CD4-positive, alpha-beta T cell treated with Interleukin-4 for 4 hours (primary cell): ENCODE measurements at places on chromosomes 4 and X.

- no peak for DNase-seq
Measured at GRCh38 chrX:110046971-110047370, 44.1 kb downstream of the TMEM164 start.

DNA sequence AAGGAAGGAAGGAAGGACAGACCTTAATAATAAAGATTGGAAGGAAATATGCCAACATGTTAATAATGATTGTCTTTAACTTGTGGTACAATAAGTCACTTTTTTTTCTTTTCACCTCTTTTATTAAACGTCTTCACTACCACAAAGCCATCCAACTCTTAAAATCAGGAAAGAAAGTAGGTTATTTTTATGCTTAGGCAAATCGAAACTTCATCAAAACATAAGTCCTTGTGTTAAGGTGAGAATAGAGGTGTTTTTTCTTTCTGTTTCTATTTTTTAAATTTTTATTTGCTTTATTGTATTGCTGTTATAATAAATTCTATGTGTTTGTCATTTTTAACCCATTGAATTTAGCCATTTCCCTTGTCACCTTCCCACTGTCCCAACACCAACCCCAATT is 26.5 kb downstream of the BLOC1S4 start:
- DNase-seq, result no peak

DNA sequence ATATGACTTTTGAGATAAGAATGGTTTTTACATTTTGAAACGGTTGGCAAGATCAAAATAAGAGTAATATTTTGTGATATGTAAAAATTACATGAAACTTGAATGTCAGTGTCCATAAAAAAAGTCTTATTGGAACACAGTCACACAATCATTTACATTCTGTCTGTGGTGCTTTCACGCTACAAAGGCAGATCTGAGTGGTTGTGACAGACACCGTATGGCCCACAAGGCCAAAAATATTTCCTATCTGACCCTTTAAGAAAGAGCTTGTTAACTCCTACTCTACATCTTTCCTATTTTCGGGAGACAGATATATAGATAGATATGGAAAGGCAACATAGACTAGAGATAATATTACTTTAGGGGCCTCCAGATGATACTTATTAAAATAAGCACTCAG is 101.9 kb downstream of the EFHC2 start:
- DNase-seq, result no peak

GRCh38 chrX:68669871-68670270 is 22.4 kb downstream of the STARD8 start:
- no peak for DNase-seq

DNA sequence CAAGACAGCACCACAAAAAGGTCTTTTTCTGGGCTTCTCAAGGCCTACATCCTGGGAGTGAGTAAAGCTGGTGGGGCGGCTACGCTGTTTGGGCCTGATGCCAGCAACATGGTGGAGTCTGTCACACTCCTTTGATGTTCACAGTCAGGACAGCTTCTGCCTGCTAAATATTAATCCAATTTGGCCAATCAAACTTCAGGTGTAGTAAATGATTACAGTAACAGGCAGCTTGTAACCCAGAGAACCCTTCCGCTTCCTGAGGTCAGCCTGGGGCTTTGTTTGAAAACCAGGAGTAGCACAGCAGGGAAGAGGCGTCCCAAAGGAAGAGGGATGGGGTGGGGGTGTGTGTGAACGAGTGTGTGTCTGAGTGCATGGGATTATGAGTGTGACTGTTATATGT is 220.4 kb downstream of the MAML3 start:
- no peak for DNase-seq

DNA sequence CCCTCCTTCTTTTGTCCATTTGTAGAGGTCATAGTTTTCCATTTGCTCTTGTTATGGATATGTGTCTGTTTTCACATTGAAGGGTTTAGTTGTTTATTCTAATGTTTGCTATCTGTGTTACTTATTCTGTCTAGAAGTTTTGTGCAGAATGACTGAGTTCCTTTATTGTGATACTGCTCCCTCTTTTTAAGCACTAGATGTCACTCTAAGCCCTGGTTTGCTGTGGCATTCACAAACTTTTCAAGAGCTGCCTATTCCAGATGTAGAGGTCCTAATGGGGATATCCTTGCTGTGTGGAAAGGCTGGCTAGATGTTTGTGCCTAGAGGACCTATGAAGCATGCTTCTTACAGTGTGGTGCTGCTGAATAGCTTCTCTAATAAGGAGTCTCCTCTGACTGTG is 338.6 kb downstream of the SPIN4 start:
- no peak for DNase-seq

GRCh38 chr4:32462944-32463343 is 1742.8 kb downstream of the PCDH7 start:
- DNase-seq, result no peak

- no peak for DNase-seq
Measured at GRCh38 chr4:1542516-1543320, 136.5 kb upstream of the NKX1-1 start.

DNA sequence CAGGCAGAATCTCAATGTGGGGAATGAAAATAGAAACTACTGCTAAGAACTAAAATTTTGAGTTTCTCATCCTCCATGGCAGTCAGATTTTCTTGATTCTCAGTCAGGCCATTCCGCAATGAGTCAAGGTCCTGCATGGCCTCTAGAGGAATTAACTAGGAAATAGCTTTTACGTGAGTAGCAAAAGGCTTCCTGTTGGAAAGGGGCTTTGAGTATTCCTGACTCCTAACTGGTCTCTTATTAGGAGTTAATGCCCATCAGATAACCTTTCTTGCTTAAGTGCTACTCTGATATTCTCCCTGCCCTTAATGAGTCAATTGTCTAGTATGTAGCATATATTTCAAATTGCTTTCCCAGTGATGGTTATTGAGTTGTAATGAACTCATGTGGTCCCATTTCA is 65.7 kb upstream of the ARHGAP24 start:
- DNase-seq, result no peak

DNA sequence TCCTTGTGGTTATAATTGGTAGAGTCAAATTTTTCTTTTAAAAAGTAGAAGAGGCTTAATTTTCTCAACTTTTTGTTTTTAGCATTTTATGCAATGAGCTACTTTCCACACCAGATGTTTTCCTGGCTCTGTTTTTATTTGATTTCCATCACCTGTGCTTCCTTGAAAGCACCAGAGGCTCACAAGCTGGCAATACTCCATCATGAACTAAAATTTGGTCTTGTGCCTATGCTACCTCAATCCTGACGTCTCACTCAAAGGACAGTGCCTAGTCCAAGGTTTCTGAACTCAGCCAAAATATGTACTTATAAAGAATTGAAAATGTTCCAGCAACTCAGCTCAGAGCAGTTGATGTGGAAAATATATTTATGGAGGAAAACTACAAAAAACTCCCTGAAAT is 914.0 kb upstream of the PRKX start:
- no peak for DNase-seq

DNA sequence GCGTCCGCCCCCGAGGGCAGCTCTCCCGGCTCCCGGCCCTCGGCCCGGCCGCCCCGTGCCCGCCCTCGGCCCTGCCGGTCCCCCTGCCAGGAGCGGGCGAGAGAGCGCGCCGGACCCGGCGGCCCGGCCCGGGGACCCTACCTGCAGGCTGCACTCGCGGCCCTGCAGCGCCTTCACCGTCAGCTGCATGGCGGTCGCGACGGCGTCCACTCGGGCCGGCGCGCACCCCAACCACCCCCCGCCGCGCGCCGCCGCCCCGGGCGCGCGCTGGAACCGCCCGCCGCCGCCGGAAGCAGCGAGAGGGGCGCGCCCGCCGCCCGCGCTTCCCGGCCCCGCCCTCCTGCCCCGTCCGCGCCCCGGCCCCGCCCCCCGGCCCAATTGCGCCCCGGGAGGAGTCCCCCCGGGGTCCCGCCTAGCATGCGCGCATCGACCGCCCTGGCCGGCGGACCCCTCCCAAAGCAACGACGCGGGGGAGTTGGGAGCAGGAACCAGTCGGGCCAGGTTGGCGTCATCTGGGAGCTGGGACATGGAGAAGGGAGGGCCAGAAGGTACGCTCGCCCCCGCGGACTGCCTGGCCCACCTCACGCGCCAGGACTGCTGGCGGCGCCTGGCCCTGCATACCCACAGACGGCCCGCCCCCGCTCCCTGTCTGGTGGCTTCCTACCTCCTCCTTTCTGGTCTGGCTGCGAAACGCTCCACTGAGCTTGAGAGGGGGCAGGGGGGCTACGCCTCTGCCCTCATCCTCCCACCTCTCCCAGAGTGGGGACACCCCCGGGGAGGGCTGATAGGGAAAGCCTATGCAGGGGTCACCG is at the start of gene UBL4A:
Gene UBL4A (minus strand): TSS at position 220 of the 812 bp plus-strand sequence. CDS start 31 bp downstream, at position 189.
- peak; percentile 41 for DNase-seq

DNA sequence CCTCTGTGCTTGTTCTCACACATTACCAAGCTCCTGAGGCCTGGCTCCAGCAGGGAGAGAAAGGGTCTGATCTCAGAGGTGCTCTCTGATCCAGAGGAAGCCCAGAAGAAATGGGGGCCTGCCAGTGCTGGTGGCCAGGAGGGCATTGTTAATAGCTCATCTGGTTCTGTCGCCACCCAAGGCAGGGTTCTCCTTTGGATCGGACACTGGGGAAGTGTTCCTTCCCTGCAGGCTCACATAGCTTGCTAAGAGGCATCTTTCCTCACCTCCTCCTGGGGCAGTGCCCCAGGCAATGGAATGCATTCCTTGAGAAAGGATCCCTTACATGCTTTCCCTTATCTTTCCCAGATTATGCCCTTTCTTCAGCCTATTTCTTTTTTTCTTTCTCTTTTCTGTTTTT is 53.8 kb downstream of the RBM47 start:
- DNase-seq, result no peak

DNA sequence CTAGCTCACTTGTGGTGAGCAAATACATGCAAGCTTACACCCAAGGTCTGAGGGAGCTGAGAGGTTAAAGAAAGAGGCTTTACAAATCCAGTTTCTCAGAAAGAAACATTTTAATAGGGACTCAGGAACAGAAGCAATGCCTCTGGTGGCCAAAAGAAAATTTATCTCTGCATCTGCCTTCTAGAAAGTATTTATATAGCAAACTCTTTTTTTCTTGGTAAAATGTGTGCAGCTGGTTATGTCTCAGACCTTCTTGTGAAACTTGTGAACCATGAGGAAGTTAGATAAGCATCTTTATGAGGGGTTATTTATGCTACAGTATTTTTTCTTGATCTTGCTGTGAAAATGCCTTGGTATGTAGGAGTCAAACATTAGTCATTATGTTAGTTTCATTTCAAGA is 48.5 kb upstream of the CYSLTR1 start:
- DNase-seq, result peak; percentile 57
